Activated naive CD8-positive, alpha-beta T cell treated with anti-CD3 and anti-CD28 coated beads for 36 hours (primary cell): ENCODE measurements at places on chromosomes 1 and 21. TPM values are rescaled to one million over a fixed set of nuclear protein-coding genes. Genes with fewer than 3 reads are reported as not detected.

DNA sequence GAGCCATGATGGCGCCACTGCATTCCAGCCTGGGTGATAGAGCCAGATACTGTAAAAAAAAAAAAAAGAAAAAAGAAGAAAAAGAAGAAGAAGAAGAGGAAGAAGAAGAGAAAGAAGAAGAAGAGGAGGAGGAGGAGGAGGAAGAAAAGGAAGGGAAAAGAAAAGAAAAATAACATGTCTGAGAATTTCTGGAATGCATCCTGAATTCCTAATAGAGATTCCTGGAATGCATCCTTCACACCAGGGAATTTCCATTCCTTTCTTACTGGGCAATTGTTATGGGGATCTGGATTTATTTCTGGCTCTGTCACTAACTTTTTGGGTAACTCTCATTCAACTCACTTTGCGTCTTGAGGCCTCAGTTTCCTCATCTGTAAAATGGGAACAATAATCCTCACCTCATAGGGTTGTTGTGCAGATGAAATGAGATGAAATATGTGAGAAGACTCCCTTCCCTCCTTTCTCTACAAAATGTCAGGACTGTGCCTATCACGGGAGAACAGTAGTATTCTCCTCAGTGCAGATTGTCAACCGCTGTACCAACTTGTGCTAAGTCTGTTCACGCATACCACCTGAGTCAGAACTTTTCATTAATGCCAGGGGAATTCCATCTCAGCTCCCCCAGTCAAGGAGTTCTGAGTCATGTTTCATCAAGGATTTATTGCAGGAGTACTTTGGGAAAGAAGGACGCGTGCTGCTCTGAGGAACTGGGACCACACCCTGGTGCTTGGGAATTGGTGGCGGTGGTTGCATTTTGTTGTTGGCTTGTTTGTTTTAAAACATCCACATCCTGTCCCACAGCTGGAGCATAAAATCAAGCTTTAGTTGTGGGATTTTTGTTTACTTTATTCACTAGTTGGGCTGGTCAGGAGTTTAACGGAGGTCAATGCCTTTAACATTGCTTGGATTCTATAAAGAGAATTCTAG, 42.4 kb upstream of the ROR1 start:
- no peak for DNase-seq

GRCh38 chr1:184189361-184189760, 137.8 kb downstream of the TSEN15 start:
- no peak for DNase-seq

- DNase-seq = no peak
Measured at GRCh38 chr1:229696385-229696784, 70.3 kb downstream of the URB2 start.

DNA sequence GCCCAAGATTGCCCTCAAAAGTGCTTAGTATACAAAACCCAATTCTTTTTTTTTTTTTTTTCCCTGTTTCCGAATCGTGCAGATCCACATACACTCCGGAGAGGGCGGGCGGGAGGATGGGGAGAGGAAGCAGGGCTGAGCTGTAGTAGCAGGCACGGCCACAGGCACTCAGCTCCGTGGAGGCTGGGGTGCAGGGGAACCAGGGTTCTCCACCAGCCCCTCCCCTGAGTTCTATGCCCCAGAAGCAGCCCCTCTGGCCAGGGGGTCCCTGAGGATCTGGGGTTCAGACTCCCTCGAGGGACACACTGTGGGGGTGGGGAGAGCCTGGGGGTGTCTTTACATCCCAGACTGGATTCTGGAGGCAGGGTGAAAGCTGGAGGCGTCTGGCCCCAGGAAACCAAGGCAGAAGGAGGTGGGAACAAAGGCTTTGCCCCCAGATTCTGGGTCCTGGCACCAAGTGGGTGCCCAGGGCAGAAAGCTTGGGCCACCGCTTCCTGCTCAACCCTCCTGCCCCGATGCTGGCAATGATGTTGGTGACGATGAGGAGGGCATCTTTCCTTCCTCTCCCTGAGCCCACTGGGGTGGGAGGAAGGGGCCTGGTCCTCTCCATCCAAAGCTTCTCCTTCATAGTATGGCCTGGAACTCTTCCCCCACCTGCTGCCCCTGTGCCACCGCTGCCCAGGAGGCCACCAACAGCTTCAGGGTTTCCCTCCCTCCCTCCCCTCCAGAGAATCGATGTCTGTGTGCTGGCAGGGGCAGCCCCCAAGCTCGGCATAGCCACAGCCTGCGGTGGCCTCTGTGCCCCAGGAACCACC, 106.4 kb upstream of the TARDBP start:
- no peak for DNase-seq

The HFM1 gene
- total RNA-seq = 0.10 TPM

The TMEM82 gene
- total RNA-seq = not detected

The STYXL2 gene
- not detected for total RNA-seq

The RXFP4 gene
- total RNA-seq = 0.16 TPM
